ENCODE measurements at places on chromosomes 11 and 22. TPM values are rescaled to one million over a fixed set of nuclear protein-coding genes. Genes with fewer than 3 reads are reported as not detected.

Gene MIOX
- total RNA-seq = not detected

Gene CCDC34
- total RNA-seq = 13.3 TPM

Gene FIBIN
- 12.1 TPM for total RNA-seq

Gene RASSF10
- total RNA-seq = not detected

Gene OR8G5
- not detected for total RNA-seq

Gene CARD10
- total RNA-seq = 8.9 TPM

Gene OR5A1
- not detected for total RNA-seq

Gene B4GALNT4
- total RNA-seq = 4.7 TPM

Gene TTLL1
- 10.4 TPM for total RNA-seq

Gene ROBO4
- 2.2 TPM for total RNA-seq

Gene PHOX2A
- not detected for total RNA-seq

Gene THY1
- total RNA-seq = 72.6 TPM

Gene ESAM
- under 0.01 TPM for total RNA-seq

Measured in bronchus fibroblast of lung (primary cell).